ENCODE measurements at places on chromosomes 6 and 20. TPM values are rescaled to one million over a fixed set of nuclear protein-coding genes. Genes with fewer than 3 reads are reported as not detected.

FILIP1 gene
- 7.6 TPM for total RNA-seq

PBOV1 gene
- total RNA-seq = not detected

BMP6 gene
- total RNA-seq = 8.6 TPM

MYLK4 gene
- total RNA-seq = 1.3 TPM

CLPSL2 gene
- not detected for total RNA-seq

SIRPD gene
- total RNA-seq = 0.12 TPM

DZANK1 gene
- 5.4 TPM for total RNA-seq

MEI4 gene
- total RNA-seq = 1.2 TPM

LY86 gene
- total RNA-seq = 4.1 TPM

NKX2-4 gene
- total RNA-seq = not detected

EMILIN3 gene
- total RNA-seq = 12.0 TPM

TNFRSF21 gene
- 25.0 TPM for total RNA-seq

DDAH2 gene
- total RNA-seq = 121 TPM

CTCFL gene
- total RNA-seq = 0.88 TPM

SCUBE3 gene
- 26.9 TPM for total RNA-seq

IBTK gene
- total RNA-seq = 41.4 TPM

NRSN2 gene
- total RNA-seq = 19.0 TPM

HLA-DRA gene
- 136 TPM for total RNA-seq

RIMS1 gene
- 3.2 TPM for total RNA-seq

ABHD16B gene
- total RNA-seq = not detected

NRN1 gene
- total RNA-seq = 5.1 TPM

RRAGD gene
- 57.9 TPM for total RNA-seq

NHLRC1 gene
- 3.2 TPM for total RNA-seq

HLA-DRB5 gene
- 1.8 TPM for total RNA-seq

MUC21 gene
- total RNA-seq = not detected

IL20RA gene
- total RNA-seq = 2.4 TPM

ADGRF4 gene
- total RNA-seq = 0.18 TPM

GID8 gene
- 43.1 TPM for total RNA-seq

FBXO30 gene
- total RNA-seq = 12.5 TPM

TUBB2B gene
- total RNA-seq = 126 TPM

LGSN gene
- 0.41 TPM for total RNA-seq

DEF6 gene
- 9.1 TPM for total RNA-seq

MUC22 gene
- total RNA-seq = not detected

KCTD20 gene
- 51.4 TPM for total RNA-seq

MYMX gene
- total RNA-seq = 0.35 TPM

ILRUN gene
- total RNA-seq = 46.5 TPM

PPP1R16B gene
- total RNA-seq = 7.1 TPM

C20orf204 gene
- total RNA-seq = 3.6 TPM

Data from metanephros (tissue), 2 donors.